ENCODE measurements at places on chromosomes 7 and 10.

- DNase-seq: no peak
These were observed 117.9 kb downstream of the TEX36 start for GRCh38 chr10:125565046-125565445.

GRCh38 chr7:110317541-110318265 lies 773.2 kb upstream of the LRRN3 start:
- no peak for DNase-seq

DNA sequence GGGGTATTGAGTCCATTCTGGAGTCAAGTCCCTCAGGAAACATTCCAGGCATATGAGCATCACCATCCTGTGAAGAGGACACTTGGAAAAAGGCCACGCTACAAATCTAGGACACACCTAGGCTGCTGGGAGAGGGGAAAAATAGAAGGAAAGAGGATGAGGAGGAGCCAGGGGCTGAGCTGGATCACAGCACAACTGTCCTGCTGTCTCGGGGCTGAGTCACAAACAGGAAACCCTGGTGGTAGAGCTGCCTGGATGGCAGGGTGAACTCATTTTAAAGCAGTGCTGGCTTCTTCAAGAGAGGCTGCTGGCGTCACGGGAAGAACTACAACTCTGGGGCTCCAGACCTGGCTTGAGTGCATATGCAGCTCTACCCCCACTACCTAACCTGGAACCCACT lies 151.5 kb downstream of the RNF216 start:
- DNase-seq: no peak

- DNase-seq: no peak
These were observed 17.8 kb downstream of the VWA2 start for GRCh38 chr10:114256822-114257221.

DNA sequence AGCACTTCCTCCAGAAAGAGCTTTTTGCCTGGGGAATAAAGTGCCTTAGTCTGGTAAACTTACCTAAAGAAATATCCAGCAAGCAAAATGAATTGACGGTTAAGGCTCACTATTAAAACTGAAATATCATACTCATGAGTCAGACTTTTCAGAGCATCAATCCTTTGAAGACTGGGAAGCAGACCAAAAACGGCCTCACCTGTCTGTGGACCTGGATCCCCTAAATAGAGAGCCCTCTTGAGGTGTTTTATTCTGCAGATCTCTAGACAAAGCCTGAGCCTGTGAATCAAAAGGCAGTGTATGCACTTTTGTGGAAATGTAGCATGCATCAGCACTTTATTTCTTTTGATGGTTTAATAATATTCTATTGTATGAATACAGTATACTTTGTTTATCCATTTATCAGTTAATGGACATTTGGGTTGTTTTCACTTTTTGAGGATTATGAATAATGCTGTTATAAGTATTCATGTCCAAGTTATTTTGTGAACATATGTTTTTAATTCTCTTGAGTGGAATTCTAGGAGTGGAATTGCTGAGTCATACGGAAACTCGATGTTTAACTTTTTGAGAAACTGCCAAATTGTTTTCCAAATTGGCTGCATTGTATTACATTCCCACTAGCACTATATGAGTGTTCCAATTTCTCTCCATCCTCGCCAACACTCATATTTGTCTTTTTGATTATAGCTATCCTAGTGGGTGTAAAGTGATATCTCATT lies 449.0 kb upstream of the IGFBP3 start:
- DNase-seq: no peak

DNA sequence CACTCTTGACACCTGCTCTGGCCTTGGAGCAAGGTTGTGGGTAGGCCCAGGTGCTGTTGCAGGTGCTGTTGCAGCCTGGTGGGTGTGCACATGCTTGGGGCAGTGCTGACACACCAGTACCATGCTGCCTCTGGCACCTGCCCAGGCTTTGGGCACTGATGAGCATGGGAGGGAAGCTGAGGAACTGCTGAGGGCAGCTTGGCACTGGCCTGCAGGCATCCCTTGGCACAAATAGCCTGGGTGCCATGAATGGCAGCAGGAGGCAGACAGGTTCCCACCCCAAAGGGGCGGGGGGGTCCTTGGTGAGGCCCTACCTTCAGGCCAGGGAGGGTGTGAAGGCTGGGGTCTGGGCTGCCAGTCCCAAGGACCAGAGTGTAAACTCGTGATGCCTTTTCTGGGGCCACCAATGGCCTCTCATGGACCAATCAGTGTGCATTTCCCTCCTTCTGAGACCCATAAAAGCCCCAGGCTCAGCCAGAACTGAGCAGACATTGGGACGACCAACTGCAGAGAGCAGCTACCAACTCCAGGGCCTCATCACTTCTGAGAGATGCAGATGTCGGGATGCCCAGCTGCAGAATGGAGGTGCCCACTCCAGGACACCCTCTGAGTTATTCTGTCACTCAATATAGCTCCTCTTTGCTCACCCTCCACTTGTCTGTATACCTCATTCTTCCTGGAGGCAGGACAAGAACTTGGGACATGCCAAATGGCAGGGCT lies 547.4 kb downstream of the ZWINT start:
- DNase-seq: no peak

- no peak for DNase-seq
These were observed 169.5 kb upstream of the SVIL start for GRCh38 chr10:29804025-29804852.

DNA sequence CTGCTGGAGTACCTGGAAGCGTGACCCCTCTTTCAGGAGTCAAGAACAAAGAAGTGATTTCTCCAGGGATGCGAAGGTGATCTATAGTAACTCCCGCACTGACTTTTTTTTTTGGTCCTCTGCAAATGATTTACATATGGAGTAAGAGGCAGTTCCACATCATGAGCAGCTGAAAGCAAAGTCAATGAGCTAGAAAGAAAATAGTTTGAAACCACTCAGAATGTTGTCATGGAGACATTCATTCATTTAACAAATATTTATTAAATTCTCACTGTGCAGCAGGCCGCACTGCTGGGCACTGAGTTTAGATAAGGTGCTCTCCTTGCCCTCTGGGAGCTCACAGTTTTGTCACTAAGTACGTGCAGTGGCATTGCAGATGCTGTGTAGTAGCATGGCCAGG lies 206.7 kb downstream of the CAMK1D start:
- no peak for DNase-seq

DNA sequence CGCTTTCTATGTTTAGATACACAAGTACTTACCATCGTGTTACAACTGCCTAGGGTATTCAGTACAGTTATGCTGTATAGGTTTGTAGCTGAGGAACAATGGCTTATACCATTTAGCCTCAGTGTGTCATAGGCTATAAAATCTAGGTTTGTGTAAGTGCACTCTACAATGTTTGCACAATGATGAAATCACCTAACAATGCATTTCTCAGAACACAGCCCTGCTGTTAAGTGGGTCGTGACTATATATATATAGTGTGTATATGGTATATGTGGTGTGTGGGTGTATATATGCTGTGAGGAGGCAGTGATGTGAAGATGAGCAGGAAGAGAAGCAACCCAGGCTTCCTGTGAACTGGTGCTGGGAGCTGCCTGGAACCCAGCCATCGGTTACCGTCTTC lies 65.6 kb upstream of the MKI67 start:
- DNase-seq: no peak

DNA sequence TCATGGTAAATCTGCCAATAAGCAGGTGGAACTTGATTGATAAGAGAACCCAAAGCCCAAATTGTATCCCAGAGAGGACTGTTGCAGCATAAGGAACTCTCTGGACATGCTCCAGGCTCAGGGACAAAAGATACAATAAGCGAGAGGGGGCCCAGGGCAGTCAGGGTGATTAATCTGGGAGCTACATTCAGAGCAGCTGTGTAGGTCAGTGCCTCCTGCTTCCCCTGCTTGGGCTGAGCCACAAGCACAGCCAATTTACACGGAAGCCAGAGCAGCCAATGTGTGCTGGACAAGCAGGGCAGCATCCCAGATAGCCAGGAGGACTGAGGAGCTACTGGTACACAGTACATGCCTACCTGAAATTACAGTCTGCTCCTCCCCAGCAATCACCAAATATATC lies 24.2 kb downstream of the MYPN start:
- DNase-seq: no peak

GRCh38 chr10:65358565-65358964 lies 1567.3 kb upstream of the LRRTM3 start:
- DNase-seq: no peak

GRCh38 chr10:1229116-1229515 lies 172.9 kb downstream of the WDR37 start:
- no peak for DNase-seq

DNA sequence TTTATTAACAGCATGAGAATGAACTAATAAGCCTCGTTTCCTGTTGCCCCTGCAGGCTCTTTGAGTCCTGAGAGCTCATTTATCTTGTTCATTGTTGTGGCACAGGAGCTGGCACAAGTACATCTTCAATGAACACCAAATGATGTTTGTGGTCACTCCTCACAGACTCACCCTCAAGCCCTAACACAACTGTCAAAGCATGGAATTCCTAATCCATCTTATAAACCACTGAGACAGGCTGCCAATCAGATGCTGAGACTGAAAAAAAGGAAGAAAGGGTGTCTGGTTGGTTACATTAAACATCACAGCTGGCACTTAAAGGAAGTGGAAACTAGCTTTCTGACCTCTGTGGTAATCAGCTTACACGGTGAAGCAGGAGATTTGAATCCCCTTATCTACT lies 7.7 kb upstream of the CCDC172 start:
- no peak for DNase-seq

DNA sequence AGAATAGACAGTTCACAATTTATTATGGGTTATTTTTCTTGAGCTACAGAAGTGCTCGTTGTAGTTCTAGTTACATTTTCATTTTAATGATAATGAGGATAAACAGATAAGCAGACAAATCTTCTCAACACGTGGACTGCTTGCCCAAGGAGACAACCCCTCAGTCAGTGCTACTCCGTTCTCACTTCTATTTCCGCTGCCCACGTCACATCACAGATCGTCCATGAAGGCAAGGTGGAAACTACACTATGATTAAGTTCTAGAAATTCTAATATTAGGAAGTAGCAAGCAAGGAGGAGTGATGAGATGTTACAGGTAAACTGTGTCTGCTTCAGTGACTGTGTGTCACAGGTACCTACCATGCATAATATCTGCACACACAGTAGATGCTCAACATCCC lies 210.5 kb downstream of the CHCHD3 start:
- no peak for DNase-seq

DNA sequence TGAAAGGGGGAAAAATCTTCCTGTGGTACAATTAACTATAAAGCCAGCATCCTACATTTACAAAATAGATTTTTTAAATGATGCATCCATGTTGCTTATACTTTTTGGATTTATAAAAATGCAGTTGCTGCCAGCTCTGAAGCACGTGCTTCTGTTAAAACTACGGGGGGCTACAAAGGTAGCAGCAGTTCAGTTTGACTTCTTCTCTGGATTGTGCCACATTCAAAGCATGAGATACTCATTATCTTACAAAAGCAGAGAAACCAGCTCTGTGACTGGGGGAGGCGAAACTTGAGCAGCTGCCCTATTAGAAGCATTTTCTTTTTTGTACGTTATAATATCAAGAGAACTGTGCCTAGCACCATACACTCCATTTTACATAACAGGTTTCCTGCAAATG lies 31.1 kb downstream of the NEUROD6 start:
- no peak for DNase-seq

DNA sequence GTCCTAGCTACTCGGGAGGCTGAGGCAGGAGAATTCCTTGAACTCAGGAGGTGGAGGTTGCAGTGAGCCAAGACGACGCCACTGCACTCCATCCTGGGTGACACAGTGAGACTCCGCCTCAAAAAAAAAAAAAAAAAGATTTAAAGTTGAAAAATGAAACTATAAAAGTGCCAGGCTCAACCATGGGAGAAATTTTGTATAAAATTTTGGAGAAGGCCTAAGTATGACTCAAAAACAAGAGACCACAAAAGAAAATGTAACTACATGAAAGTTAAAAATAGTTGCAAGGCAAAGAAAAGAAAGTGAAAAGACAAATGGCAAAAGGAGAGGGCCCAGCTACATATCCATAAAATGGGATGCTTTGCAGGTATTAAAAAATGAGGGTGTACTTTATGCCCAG lies 104.1 kb downstream of the ARHGAP22 start:
- DNase-seq: no peak

- no peak for DNase-seq
These were observed 32.7 kb downstream of the ABCB5 start for GRCh38 chr7:20647908-20648776.

GRCh38 chr10:96632974-96633710 lies 46.3 kb upstream of the TM9SF3 start:
- DNase-seq: no peak

DNA sequence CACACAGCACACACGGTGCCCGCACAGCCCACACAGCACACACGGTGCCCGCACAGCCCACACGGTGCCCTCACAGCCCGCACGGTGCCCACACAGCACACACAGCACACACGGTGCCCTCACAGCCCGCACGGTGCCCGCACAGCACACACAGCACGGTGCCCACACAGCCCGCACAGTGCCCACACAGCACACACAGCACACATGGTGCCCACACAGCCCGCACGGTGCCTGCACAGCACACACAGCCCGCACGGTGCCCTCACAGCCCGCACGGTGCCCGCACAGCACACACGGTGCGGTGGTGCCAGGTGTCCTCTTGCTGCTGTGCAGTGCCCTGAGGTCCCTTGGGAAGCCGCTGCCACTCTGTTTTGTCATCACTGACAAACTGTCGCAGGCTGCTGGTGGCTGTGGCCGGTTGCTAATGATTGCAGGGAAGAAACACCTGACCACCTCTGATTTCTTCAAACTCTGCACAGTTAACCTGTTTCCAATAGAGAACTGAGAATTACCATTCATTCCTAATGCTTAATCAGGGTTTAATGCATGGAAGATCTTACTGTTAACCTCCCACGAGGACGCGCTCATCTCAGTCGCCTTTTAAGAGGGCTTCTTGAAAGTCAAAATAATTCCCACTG lies 66.9 kb downstream of the GLRX3 start:
- DNase-seq: no peak
